Prostate gland (tissue), 2 donors: ENCODE measurements at places on chromosomes 2 and 18.
A peak's percentile ranks its signal among the peaks of the same experiment; 100 is the strongest.

GRCh38 chr2:180495606-180496005 lies 484.8 kb upstream of the UBE2E3 start:
- DNase-seq, result no peak

DNA sequence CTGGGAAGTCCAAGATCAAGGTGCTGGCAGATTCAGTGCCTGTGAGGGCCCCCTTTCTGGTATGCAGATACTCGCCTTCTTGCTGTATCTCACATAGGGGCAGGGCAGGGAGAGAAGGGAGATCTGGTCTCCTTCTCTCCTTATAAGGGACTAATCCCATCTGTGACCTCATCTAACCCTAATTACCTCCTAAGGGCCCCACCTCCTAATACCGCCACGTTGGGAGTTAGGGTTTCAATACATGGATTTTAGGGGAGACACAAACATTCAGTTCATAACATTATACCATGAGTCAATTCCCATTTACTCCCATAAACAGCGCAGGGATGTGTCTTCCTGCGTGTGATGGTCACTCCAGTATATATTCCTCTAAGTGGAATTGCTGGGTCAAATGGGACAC lies 73.8 kb upstream of the TXNDC2 start:
- DNase-seq, result no peak

- DNase-seq, result no peak
Observed at GRCh38 chr2:121633463-121633862, 15.8 kb downstream of the CLASP1 start.

- DNase-seq, result no peak
Observed at GRCh38 chr2:33670392-33670937, 71.4 kb upstream of the FAM98A start.

DNA sequence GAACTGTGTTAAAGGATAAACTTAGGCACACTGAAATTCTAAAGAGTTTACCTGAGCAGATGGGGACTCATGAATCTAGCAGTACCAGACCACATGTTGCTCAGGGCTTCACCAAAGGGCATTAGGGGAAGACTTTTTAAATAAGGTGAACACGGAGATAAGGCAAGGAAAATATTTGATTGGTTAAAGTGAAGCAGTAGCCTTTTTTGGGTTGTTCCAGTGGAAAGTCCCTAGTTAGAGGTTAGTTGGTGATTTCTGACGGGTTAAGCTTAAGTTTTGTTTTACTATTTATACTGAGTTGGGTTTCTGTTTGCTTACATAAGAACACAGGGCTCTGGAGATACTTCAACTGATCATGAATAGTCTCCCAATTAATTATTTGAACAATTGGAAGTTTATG lies 722.5 kb downstream of the SOCS6 start:
- no peak for DNase-seq

DNA sequence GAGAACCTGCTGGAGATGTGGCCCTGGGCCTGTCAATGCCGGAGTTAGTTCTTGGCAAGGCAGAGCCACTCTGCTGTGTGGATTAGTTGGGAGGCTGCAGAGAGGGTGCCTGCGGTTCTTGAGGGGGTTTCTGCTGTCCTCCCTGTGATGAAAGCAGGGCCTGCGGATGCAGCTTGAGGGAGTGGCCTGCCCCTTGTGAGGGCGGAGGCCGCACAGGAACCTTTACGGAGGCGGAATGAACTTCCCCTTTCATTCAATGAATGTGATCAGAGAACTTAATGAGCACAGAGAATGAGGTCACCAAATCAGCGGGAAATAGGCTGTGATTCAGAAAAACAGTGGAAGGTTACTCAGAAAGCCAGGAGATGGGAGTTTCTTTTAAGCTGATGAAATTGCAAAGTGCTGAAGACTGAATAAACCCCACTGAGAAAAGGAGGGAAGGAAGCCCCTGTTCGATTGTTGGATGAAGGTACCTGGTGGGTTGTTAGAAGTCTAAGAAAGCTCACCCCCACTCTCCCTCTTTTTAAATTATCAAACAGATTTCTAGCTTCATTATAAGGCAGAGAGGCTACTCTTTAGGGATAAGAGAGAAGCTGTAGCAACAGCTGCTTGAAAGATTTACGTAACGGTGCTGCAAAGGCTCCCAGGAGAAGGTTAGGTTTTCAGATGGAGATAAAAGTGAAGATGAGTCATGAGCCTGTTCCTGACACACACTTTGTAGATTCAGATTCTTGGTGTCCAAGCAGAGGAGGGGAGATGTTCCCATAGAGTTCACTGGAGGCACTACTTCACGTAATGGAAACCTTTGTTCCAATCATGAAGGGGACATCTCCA lies 47.4 kb downstream of the VWA3B start:
- DNase-seq, result no peak

DNA sequence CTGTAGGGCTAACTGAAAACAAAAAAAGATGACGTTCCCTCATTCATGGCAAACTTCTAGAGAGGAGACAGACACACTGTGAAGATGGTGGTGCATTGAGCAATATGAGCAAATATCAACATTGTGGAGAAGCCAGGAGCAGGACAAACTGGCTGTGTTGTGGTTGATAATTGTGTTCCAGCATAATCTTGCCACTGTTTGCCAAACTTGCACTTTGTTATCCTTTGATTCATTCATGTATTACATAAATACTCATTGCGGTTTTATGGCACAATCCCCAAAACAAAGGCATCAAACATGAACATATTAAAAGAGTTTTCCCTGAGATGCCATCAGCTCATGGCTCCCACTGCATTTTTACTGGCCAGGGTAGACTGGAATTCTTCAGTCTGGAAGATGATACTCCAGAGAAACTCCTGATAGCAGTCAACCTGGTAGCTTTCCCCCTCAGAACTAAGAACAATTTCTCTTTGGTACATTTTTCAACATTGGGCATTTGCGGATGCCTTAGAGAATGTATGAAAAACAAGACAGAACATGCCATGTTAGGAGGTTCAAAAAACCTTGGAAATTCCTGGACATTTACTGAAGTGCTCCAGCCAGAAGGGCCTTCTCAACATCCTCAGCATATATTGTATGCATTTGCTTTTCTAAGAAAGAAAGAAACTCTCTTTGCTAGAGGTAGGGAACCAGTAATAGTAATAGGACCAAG lies 487.4 kb upstream of the CELF4 start:
- DNase-seq, result no peak

GRCh38 chr2:162212366-162212765 lies 30.9 kb downstream of the FAP start:
- no peak for DNase-seq

GRCh38 chr2:72389447-72389846 lies 241.8 kb upstream of the CYP26B1 start:
- DNase-seq, result no peak

DNA sequence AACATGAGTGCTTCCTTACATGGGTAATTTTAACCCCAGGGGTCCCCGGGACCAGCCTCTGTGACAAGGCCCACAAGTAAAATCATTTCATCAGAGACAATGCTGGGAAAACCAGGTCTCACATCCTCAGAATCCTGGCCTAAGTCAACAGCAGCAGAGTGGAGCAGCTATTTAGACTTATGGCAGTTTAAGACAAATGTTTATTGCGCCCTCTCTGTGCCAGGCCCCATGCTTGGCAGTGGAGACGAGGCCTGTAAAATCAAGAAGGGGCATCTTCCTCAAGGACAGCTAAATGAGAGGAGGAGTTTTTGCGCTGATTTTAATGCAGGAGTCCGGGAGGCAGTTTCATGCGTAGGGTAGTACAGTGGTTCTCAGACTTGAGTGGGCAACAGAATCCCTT lies 56.0 kb upstream of the ACAA2 start:
- peak; percentile 52 for DNase-seq

- no peak for DNase-seq
Observed at GRCh38 chr2:189249901-189250300, 70.3 kb upstream of the COL5A2 start.

DNA sequence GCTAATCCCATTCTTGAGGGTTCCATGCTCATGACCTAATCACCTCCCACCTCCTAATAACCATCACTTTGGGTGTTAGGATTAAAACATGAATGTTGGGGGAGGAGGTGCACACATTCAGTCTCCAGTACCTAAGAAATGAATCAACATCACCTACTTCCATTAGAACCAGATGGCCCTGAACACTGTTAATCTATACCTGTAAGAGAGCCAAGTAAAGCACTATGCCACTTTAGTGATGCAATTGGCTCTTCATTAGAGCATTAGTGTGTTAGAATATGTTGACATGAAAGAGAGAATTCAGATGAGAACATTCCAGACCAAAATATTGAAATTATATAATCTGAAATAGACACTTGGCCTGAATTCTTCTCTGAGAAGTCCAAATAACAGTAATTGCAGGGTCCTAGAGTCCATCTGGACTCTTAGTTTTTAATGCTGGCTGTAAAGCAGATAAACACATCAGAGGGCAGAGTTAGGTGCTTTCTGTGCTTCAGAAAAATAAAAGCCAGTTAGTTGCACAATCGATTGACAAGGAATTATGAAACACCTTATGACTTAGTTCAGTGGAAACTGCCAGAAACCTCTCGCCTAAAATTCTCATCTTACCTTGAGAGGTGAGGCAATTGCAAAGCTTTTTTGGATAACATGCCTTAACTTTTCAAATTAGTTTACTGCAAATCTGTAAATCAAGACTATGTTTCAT lies 923.7 kb downstream of the SLC4A3 start:
- no peak for DNase-seq

GRCh38 chr2:28594332-28595108 lies 98.7 kb downstream of the PLB1 start:
- DNase-seq, result peak; percentile 95

DNA sequence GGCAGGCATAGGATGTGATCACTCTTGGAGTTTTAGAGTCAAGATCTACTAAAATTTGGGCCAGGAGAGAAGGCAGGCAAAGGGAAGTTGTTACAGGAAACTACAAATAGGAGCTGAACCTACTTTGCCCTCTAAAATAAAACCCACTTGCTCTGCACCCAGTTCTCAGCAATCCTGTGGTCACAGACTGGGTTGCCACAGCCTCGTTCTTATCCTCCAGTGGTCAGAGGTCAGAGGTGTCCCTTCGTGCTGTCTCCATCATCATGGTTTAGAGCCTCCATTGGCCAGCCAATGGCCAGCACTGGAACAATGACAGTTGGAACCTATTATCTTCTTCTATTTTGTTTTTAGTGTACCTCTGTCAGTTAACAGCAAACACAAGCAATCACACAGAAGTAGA lies 90.7 kb upstream of the TNP1 start:
- DNase-seq, result no peak

DNA sequence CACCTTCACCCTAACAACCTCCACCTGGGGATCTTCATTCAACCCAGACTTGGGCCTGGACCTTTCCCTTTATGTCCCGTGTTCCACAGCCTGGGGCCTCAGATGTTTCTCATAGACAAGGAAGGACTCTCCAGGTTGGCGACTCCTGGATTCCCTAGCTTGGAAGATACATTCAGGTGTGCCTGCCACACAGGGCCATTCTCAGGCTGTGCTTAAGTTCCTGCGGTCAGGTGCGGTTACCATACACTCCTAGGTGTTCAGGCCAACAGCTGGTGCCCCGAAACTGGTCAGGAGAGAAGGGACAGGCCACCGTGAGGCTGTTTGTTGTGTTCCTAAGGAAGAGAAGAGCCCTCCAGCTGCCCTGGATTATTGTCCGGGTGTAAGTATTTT lies 15.6 kb downstream of the SLC4A3 start:
- DNase-seq, result no peak

DNA sequence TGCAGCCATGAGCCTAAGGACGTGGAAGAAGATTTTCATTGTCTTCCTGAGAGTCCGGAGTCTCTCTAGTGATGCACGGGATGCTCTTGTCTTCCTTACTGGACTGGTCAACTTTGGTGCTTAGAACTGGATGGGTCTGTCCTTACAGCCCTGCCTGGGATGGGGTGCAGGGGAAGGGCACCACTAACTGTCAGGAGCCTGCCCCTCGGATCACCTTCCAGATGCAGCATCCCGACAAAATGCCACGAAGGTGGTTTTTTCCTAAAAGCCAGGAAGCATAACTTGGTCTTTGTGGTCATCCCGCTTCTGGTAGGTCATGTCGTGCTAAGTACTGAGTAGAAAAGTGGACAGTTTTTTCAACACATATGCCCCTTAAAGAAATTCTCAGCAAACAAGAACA lies 207.4 kb upstream of the TWIST2 start:
- no peak for DNase-seq

DNA sequence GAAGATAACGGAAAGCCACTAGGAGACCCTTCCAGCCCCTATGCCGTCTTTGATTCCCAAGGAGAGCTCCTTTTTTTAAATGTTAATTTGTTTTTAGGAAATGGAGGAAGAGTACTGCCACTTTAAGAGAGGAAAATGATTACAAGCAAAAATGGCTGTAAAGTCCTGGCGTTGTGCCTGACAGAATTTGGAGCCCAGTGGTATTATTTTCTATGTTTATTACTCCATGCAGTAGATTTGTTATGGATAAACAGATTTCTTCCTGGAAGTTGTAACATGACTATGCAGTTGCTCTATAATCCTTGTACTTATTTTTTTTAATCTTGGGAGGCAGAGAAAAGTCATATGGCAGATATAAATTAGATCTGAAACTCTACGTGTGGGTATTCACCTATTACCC lies 141.3 kb downstream of the GBX2 start:
- DNase-seq, result no peak

- no peak for DNase-seq
Observed at GRCh38 chr18:6039055-6039454, 143.7 kb upstream of the TMEM200C start.

DNA sequence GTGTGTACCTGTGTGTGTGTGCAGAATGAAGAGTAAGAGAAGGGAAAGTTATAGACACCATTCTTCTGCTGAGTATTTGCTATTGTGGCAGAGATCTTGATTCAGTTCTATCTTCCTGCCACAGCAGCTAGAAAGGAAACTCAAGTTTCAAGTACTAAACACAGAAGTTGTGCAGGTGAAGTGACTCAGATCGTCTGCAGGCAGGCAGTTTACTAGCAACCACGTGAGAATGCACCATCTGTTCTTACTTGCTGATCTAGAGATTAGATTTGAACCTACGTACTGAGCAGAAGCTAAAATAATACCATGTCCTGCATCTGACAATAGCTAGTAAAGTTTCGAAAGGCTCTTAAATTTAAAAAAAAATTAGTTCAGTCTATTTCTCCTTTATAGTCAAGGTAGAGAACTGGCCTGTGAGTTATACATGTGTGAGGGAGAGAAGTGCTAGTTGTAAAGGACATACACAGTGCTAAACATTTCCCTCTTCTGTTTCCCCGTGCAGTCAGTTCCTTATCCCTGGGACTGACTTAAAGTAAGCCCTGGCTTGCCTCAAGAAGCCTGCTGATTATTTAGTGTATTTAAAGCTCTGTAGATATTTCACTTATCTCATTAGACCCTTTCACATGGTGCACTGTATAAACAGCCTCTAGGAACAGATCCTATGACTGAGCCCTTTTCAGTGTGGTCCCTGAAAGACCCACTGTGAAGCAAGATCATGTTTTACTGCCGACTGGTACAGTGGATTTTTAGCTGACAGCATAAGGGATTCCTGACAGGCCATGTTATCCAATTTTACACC lies 45.0 kb downstream of the SLC38A11 start:
- DNase-seq, result peak; percentile 77
